DMS 273 treated with DMSO at 0.1 percent for 48 hours (cell line): ENCODE measurements at places on chromosomes 13 and 19.

- no peak for DNase-seq
These were observed 731.7 kb upstream of the MIR17HG start for GRCh38 chr13:90615767-90616166.

GRCh38 chr19:38089440-38089839 is 134.6 kb downstream of the DPF1 start:
- no peak for DNase-seq

DNA sequence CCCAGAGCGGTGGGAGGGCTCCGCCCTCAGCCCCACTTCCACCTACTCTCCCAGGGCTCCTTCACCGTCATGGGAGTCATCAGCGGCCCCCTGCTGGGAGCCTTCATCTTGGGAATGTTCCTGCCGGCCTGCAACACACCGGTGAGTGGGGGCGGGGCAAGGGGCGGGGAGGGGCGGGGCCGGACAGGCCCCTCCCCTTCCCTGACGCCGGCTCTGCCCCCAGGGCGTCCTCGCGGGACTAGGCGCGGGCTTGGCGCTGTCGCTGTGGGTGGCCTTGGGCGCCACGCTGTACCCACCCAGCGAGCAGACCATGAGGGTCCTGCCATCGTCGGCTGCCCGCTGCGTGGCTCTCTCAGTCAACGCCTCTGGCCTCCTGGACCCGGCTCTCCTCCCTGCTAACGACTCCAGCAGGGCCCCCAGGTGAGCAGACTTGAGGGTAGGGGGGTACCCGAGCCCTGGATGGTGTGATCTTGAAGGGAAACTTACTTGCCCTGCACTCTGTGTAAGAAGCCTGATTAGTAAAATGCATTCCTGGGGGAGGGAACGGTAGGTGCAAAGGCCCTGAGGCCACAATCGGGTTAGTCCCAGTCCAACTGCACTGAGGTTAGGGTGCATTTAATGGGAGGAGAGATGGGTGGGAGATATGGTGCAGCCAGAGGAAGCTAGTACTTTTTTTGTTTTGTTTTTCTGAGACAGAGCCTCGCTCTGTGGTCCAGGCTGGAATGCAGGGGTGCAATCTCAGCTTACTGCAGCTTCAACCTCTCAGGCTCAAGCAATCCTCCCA is 12.1 kb downstream of the SLC5A5 start:
- no peak for DNase-seq

DNA sequence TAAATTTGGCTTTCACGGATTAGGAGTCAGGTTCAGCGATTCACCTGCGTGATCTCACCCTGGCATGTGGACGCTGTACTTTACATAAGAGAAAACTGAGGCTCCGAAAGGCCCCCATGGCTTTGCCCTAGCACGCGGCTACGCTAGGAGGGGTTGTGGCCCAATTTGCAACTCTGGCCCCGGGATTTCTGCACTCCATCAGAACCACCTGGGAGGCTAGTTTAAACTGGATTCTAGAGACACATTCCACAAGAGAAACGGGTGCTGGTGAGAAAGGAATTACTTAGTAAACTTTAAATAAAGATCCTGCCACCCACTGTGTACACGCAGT is 6.2 kb downstream of the BCL3 start:
- DNase-seq = no peak

GRCh38 chr13:109744512-109745051 is 41.8 kb downstream of the IRS2 start:
- DNase-seq = no peak

DNA sequence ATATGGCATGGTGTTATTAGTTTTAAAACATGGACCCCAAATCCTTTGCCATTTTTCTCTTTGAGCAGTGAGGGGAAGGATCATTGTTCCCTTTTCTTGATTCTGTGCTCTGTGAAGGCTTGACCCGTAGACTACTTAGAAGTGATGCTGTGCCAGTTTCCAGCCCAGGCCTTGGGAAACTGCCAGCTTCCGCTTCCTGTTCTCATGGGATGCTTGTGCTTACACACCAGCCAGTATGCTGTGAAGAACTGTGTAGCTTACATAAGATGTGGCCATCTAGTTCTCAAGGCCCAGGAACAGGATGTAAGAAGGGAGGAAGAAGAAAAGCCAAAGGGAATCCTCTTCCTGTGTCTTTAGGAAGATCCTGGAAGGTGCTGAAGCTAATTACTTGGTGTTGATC is 180.9 kb downstream of the PCCA start:
- DNase-seq = no peak

DNA sequence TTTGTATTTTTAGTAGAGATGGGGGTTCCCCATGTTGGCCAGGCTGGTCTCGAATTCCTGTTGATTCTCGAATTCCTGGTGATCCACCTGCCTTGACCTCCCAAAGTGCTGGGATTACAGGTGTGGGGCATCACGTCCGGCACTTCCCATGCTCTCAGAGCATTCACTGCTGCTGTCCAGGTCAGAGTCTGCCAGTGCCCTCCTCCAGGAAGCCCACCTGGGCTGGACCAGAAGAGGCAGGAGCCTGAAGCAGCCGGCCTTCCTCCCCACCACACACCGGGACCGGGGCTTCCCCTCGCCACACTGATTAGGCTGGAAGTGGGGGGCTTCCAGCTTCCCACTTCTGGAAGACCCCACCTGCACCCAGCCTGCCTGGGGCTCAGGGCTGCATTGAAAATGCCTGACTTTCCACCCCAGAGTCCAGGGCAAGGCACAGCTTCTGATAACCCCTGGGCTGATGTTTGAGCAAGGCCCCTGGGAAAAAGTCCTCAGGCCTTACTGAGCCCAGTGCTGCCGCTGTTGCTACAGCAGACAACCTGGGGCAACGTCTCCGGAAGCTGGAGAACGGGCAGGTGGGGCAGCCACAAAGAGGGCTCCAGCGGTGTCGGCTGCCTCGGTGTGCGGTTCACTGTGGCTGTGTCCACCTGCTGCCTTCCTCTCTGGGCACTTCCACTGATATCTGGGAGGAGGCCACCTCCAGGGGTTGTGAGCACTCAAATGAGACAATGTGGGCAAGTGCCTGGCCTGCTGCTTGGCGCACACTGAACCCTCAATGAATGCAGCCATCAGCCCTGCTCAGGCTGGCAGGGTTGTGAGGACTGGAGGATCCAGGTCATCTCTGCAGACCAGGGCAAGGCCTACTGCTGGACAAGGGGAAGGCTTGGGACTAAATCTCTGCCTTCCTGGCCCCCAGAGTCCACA is 22.6 kb downstream of the CEBPA start:
- DNase-seq = no peak

GRCh38 chr13:98252931-98253470 is 75.9 kb upstream of the RNF113B start:
- no peak for DNase-seq

DNA sequence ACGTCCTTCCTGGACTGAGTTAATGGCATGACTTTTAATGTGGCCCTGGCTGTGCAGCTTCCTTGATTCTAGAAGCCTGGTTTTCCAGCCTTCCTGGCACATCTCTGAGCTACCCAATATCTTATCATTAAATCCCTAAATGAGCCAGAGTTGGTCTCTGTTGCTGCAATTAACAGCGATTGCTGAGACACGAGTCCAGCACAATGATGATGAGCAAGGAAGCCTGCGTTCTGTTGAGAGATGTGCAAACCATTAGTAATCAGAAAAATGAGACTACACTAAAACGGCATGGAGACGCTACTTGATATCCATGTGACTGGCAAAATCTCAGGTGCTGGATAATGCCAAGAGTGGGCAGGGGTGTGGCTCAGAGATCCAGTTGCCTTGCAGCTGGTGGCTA is 26.2 kb downstream of the GPR42 start:
- no peak for DNase-seq

- DNase-seq = no peak
These were observed 51.7 kb downstream of the C1QTNF9 start for GRCh38 chr13:24361113-24361512.

DNA sequence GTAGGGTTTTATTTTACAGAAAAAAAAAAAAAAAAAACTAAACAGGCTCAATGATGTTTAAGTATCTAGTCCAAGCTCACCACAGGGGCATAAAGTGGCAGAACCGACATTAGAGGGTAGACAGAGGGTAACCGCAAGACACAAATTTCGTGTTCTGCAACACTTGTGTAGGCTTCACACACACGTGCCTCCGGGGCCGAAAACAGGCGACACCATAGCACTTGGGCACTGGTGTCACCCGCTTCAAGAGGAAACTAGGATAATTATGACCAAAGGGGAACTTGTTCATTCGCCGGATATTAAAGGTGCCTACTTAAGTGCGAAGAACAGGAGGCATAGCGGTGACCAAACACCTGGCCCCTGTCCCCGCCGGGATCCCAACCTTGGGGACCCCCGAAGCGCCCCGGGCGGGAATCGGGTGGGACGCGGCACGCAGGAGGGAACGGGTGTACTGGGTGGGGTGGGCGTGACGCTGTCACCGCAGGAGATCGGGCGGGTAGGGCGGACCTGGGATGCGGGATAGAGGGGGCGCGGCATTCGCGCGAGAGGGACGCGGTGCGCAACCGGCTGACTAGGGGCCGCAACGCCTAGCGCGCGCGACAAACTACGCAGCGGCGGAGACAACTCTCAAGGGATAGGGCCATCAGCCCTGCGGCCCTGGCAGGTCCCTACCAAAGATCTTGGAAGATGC is 558 bp downstream of the MZT1 start:
- DNase-seq = no peak

DNA sequence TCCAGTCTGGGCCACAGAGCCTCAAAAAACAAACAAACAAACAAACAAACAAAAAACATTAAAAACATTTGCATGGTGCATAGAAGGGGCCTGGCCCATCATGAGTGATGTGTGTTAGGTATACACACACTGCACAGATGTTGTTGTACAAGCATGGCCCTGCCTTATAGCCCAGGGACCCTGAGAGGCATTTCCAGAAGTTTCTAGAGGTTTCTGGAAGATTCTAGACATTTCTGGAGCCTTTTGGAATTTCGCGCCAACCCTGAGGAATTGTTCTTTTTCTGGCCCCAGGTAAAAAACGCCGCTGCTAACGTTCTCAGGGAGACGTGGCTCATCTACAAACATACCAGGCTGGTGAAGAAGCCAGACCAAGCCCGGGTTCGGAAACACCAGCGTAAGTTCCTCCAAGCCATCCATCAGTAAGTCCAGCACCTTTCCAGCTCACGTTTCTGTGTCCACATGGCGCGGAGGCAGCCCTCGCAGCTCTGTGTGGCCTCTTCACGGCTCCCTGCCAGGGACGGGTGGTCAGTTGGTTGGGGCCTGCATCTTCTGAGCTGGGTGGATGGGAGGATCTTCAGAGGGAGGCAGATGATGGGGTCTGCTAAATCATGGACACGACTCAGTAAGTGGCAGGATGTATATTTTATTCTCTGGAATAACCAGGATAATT is 18.4 kb upstream of the ARRDC2 start:
- DNase-seq = no peak

DNA sequence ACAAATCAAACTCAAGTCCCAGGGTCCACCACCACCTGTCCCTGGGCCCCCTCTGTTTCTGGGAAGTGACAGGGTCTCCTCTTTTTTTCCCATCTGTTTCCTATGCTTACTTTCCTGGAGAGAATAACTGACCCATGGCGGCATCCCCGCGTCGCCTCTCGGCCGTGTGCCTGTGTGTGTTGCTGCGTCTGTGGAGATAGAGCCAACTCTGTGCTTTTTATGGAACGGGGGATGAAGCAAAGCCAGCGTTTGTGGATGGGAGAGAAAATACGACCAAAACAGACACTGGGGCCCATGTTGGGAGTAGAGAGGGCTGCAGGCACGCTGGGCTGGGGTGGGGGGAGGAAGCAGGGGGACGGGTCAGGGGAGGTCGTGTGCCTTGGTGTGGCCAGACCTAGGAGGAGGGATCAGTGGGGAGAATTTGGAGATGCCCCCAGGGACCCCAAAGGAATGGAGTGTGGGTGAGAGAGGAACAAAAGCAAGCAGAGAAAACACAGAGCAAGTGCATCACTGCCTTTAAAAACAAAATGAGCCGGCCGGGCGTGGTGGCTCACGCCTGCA is 16.6 kb downstream of the PLK5 start:
- DNase-seq = no peak

GRCh38 chr19:47107202-47107952 is 6.2 kb downstream of the ZC3H4 start:
- no peak for DNase-seq

- DNase-seq = no peak
These were observed 74.7 kb downstream of the ITGBL1 start for GRCh38 chr13:101527130-101527529.

DNA sequence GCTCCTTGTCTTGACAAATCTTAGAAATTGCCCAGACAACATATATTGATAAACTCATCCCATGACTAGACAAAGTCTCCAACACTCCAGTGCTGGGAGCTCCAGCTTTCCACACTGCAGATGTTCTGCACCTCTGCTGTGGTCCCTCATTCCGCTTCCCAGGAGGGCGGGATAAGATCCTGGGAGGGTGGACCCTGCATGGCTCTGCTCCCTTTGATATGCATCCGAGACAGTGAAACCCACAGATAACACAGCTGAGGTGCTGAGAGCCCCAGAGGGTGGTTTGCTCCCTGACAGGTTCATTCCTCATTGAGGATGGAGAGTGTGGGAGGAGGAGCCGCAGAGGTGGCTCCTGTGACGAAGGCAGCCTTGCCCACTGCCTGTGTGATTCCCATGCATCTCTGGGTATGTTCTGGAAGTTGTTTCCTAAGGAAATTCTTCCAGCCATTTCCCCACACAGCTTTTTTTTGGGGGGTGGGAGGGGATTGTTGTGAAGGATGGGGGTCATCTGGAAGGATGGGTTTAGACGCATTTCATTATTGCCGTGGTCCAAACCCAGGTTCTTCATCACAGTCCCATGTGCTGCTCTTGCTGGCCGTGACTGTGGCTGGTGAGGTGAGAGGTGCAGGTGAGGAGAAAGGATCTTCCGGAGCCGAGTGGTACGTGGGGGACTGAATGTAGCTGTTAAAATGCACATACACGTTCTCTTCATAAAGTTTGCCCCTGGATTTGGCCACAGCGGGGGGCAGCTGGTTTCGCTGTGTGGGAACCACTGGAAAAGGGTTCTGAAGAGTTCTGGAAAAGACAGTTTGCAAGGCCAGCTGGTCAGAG is 46.4 kb downstream of the SLC7A9 start:
- DNase-seq = no peak

GRCh38 chr13:27721681-27722080 is 70.6 kb upstream of the GSX1 start:
- DNase-seq = no peak

GRCh38 chr13:73800011-73800410 is 334.2 kb downstream of the KLF12 start:
- no peak for DNase-seq

DNA sequence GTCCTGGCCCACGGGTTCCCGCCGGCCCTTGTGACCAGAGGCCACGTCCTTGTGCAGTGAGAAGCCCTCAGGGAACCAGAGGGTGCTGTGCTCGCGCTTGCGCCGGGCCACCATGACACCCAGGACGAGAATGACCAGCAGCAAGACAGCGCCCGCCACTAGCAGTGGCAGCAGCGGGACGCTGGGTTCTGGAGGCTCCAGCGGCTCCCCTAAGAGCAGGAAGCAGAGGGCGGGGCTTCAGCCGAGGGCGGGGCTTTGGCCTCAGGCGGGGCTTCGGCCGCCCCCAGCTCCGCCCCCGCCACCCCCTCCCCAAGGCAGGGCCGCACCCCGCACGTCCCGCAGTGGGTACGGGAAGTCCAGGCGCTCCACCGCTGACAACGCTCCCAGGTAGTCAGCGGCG is 30.4 kb downstream of the NOTCH3 start:
- DNase-seq = no peak

GRCh38 chr19:4284176-4284958 is 5.3 kb downstream of the SHD start:
- DNase-seq = no peak

GRCh38 chr13:23654111-23655110 is 84.2 kb downstream of the TNFRSF19 start:
- no peak for DNase-seq

- DNase-seq = no peak
These were observed 381.2 kb upstream of the SLITRK1 start for GRCh38 chr13:84263354-84264069.

GRCh38 chr19:5103061-5103701 is 134.3 kb downstream of the KDM4B start:
- no peak for DNase-seq

GRCh38 chr13:35292329-35292728 is 184.2 kb downstream of the MAB21L1 start:
- no peak for DNase-seq
